ENCODE measurements at places on chromosomes 13 and 19.

DNA sequence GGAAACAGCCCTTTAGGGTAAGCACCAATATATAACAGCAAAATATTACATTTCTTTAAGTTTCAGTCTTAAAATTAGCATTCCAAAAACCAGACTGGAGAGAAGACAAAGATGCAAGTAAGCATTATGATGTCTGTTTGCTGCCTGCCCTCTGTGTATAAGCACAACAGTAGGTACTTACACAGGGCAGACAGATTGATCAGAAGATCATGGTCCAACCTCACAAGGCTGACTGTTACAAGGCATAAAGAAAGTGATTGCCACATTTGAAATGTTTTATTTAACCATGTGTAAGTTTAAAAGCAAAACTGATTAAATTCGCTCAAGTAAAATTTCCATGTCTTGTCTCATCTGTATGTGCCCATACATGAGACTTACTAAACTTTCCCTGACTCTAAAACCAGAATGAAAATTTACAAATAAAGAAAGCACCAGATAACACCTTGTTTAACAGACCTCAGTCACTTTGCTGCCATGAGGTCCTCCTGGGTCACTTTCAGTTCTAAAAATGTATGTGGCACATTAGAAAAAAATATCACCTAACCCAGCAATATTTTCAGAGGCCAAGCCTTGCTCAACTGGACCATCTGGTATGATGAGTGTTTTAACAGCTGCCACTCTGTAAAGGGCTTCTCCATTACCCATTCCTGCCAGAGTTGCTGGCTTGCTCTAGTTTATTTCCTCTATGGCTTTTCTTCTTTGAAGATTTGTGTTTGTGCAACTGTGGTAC, 297.0 kb downstream of the RBM26 start:
- no peak for DNase-seq

GRCh38 chr13:97107815-97108529, 113.7 kb upstream of the OXGR1 start:
- DNase-seq = no peak

- no peak for DNase-seq
Observed at GRCh38 chr13:71869274-71869673, 2.3 kb upstream of the DACH1 start.

DNA sequence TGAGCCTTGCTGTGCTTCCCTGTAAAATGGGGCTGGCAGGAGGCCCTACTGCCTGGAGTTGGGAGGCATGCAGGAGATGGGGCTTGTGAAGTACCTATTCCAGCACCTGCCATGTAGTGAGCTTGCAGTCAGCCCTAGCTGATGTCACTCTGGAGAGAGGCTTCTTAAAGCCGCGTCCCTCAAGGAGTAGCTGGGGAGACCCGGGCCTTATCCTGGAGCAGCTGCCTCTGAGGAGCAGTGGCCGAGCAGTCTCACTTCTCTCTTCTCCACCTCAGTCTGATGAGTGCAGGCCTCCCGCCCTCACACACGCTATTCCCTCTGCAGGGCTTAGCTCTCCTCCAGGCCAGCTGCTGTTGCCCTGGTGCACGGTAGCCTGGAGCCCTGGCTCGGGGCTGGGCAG, 18.0 kb downstream of the CLASRP start:
- no peak for DNase-seq

- no peak for DNase-seq
Observed at GRCh38 chr13:114067381-114067885, 65.0 kb downstream of the RASA3 start.

- DNase-seq = no peak
Observed at GRCh38 chr19:18017275-18018083, 9.5 kb downstream of the ARRDC2 start.

DNA sequence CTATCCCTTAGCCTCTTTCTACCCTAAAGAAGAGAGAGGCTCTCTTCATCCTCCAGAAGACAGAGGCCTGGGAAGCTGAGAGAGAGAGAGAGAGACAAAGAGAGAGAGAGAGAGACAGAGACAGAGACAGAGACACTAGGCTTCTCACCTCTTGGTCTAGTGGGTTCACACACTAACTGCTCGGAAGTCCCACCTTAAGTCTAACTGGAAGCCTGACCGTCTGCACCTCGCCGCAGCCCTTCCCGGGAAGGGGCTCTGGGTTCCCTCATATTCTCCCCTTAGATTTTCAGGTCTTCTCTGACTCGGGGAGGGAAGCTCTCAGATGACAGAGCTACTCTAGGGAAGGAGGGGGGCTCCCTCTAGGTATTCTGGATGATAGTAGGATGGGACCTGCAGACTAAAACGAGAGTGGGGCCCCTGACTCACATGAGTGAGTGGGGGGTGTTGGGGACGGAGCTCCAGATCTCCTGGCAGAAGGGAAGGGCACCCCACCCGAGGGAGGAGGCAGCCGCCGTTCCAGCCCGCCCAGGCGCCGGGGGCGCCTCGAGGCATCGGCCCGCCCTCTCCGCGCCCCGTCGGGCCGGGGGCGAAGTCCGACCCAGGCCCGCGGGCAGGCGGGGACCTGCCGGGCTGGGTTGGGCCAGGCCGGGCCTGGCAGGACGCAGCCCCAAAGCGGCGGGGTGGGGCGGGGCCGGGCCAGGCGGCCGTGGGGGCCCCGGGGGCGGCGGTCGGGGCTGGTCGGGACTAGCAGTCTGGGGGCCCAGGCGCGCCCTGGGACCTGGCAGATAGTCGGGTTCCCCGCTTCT, 2.0 kb upstream of the JUNB start:
- no peak for DNase-seq

- DNase-seq = no peak
Observed at GRCh38 chr19:41758846-41759245, 3.5 kb downstream of the CEACAM6 start.

- DNase-seq = no peak
Observed at GRCh38 chr13:81551036-81551435, 1210.1 kb upstream of the SPRY2 start.

DNA sequence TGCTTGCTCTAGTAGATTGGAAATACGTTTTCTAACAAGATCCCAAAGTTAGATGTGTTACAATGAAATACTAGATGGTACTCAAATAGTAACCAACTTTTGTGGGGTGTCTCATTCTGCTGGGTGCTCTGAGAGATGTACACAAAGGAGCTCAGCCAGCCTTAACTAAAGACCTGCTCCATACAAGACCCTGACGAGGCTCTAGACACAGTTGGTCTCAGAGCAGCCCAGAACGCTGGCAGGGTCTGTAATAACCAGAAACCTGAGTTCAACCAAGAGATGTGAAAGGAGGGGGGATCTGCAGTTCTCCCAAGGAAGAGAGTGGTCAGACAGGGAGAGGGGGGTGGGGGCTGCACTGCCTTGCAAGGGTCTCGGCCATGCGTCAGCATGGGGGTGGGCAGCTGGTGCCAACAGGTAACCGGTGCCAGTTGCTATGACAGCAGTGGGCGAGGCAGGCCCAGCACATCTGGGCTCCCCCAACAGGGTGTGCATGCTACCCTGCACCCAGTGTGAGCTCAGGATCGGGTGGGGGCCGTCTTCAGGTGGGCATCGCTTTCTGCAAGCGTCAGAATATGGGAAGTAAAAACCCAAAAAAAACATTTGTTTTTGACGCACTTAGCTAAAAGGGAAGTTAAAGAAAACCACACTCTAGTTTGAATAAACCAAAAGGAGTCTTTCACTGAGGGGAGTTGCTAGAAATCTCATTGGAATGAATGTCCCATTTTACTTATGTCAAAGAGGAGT, 68.0 kb upstream of the GPR183 start:
- no peak for DNase-seq

GRCh38 chr13:33252135-33252534, 33.4 kb downstream of the STARD13 start:
- DNase-seq = no peak

GRCh38 chr19:7561325-7561724, 25.8 kb downstream of the PNPLA6 start:
- DNase-seq = no peak

DNA sequence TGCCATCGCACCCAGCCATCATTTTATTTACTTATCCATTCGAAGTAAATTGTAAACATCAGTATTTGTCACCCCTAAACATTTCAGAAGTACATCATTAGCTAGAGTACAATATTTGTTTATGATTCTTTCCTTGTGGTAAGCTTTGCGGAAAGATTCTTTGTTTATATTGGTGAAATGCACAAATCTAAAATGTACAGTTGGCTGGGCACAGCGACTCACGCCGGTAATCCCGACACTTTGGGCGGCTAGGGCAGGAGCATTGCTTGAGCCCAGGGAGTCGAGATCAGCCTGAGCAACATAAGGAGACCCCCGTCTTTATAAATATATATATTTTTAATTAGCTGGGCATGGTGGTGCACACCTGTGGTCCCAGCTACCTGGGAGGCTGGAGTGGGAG, 10.1 kb downstream of the LGALS7B start:
- DNase-seq = no peak

DNA sequence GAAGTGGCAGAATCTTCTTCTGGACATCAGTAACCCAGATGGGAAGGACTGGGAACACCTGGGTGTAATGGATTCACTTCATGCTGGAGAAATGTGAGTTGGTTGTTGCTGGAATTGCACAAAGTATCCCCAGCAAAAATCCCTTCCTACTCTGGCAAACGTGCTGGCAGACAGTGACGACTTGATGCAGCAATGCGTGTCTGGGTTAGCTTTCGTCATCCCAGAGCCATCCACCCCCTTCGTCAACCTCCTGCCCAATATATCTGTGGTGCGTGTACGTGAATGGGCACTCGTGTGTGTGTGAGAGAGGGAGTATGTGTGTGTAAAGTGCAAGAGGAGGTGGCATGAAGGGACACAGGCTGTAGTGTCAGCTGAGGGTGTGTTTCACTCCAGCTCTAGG, 70.9 kb downstream of the TM9SF2 start:
- DNase-seq = peak; percentile 41

- DNase-seq = no peak
Observed at GRCh38 chr19:18778076-18778389, 13.1 kb downstream of the COMP start.

- no peak for DNase-seq
Observed at GRCh38 chr19:948842-949496, 23.1 kb downstream of the ARID3A start.

- no peak for DNase-seq
Observed at GRCh38 chr19:642767-643727, 3.4 kb downstream of the FGF22 start.

GRCh38 chr19:13795595-13796300, 505 bp downstream of the ZSWIM4 start:
- no peak for DNase-seq

- no peak for DNase-seq
Observed at GRCh38 chr19:18223860-18224524, 2.2 kb downstream of the PDE4C start.

DNA sequence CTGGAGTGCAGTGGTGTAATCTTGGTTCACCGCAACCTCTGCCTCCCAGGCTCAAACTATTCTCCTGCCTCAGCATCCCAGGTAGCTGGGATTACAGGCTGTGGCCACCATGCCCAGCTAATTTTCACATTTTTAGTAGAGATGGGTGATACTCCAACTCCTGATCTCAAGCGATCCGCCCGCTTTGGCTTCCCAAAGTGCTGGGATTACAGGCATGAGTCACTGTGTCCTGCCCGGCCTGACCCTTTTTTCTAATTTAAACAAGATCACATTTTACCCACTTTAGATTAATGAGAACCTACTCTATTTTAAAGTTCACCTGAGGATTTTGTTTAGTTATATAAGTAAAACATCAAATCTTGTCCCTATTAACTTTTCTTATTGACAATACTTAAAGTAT, 91.8 kb upstream of the POSTN start:
- no peak for DNase-seq

DNA sequence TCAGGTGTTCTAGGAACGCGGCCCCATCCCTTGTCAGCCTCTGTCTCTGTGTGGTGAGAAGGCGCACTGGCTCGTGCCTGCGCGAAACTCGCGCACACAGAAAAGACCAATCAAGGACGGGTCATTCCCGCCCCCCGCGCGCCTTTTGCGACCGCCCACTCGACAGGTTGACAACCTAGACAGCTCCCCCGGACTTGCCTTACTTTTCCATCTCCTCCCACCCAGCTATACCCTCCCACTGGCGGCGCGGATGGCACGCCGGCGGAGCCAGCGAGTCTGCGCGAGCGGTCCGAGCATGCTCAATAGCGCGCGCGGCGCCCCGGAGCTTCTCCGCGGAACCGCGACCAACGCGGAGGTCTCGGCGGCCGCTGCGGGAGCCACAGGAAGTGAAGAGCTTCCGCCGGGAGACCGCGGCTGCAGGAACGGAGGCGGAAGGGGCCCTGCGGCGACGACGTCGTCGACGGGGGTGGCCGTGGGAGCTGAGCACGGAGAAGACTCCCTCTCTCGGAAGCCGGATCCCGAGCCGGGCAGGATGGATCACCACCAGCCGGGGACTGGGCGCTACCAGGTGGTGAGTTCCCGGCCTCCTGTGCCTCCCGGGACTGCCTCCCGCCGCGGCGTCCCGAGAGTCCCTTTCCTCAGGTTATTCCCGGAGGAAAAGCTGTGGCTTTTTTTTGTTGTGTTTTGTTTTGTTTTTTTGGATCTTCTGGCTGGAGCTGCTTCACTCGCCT, at the start of gene NDFIP2:
TSS of gene NDFIP2 (plus strand) at position 202 of the 731 bp plus-strand sequence. CDS start at position 251, 49 bp downstream.
- DNase-seq = peak; percentile 69

- DNase-seq = no peak
Observed at GRCh38 chr13:113258321-113259054, 38.6 kb upstream of the LAMP1 start.

DNA sequence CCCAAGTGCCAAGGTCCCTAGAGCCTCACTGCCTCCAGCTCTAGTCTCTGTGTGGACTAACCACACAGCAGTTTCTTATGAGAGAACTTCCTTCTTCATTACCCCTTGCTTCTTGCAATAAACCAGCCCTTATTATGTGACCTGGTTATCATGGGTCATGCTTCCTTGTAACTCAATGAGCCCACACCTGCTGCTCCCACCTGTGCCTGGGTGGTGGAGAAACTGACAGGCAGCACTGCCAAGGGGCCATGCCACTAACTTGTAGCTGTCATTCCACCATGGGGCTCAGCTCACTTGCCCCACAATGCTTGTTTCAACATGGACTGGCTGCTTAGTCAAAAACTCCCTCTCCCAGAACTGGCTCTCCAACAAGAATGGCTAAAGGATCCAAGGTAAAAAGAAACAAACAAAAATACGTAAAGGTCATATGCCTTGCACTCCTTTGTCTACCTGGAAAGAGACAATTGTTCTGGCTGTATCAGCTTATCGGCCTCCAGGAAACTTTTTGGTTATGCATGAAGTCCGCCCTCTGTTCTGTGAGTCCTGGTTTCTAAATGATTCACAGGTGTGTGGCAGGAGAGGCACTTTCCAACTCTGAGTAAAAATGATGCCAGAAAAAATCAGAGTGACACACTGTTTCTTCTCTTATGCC, 446.4 kb downstream of the COG6 start:
- DNase-seq = no peak
